ENCODE measurements at places on chromosomes 5 and 9.

GRCh38 chr5:172772112-172772906 is 1.3 kb upstream of the DUSP1 start:
- DNase-seq = peak; percentile 93

- no peak for DNase-seq
Observed at GRCh38 chr5:14184725-14185124, 41.6 kb downstream of the TRIO start.

- DNase-seq = no peak
Observed at GRCh38 chr5:111976705-111977435, 219.9 kb upstream of the NREP start.

DNA sequence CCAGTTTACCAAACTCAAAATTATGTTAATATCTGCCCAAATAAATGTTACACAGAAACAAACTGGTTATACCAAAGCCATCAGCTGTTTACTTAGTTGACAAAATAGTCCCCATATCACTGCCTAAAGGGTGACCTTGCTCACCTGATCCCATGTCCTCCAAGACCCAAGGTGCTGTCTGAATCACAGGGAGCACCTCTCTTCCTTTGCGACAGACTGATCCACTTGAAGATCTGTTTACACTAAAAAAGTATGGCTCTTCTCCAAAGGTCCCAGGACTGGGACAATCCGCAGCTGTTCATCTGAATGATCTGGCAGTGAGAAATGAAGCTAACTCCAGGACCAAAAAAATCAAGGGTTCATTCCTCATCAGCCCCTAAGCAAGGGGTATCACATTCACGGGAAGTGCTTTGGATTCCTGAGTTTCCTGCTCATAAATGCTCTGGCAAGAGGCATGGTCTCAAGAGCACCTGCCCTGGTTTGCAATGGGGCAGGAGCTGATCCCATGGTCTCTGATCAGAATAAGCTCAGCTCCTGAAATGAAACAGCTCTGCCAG is 5.0 kb downstream of the PRUNE2 start:
- DNase-seq = no peak

GRCh38 chr9:118991366-118992285 is 377.6 kb downstream of the BRINP1 start:
- DNase-seq = peak; percentile 52

All from endodermal cell (in vitro differentiated cells).